ENCODE measurements at places on chromosomes 16 and 17. TPM values are rescaled to one million over a fixed set of nuclear protein-coding genes. Genes with fewer than 3 reads are reported as not detected.
A peak's percentile ranks its signal among the peaks of the same experiment; 100 is the strongest.

The ABCA8 gene
- 90.3 TPM for total RNA-seq

The USP43 gene
- not detected for total RNA-seq

- no peaks in the 10 kb centered on the region for H3K27me3 ChIP-seq
- no peak overlapping the region for H3K4me3 ChIP-seq
- peaks cover 10% of the 10 kb centered on the region for H3K4me1 ChIP-seq
- H3K27ac ChIP-seq, result no peak overlapping the region
Measured at GRCh38 chr16:2987833-2988232, 7.6 kb upstream of the PKMYT1 start.

DNA sequence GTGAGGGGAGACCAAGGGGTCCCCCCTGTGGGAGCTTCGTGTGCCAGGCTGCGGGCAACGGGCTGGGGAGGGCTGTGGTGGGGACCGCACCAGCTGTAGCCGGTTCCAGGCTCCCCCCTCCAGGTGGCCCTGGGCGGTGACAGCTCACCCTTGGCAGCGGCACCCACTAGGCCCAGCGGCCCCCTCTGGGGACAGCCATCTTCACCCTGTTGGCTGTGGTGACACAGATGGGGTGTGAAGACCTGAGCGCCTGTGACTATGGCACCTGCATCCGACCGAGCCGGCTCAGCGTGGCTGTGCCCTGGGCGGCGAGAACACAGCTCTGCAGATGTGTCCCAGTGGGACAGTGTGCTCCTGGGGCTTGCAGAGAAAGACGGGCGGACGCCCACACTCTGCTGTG lies 1.1 kb upstream of the C1QTNF8 start:
- H3K36me3 ChIP-seq, result no peaks in the 10 kb centered on the region
- H3K4me1 ChIP-seq, result peaks cover 23% of the 10 kb centered on the region
- H3K4me3 ChIP-seq, result no peak overlapping the region
- H3K27me3 ChIP-seq, result no peaks in the 10 kb centered on the region

DNA sequence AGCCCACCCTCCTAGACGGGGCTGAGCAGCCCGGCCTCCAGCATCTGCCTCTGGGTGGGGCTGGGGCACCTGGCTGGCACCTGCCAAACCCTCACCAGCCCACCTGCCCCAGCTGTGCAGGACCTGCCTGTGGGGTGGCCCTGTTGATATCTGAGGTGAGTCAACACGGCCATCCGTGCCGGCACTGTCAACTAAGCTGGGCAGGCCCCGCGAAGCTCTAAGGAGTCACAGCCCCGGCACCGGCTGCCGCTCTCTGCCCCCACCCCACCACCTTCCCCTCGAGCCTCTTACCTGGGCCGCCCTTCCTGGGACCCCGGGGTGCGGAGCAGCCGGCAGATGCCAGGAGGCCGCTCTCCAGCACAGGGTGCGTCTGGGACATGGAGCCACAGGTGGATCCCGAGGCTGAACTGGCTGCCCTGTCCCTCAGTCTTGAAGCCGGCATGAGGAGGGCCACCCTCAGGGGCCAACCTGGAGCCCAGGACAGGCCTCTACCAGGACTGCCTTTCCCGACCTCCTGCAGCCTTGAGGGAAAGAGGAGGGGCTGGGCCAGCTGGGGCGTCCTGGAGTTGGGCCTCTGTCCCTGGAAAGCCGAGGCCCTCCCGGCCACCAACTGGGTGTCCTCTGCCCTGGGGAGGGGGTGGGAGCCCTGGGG lies 515 bp downstream of the CBFA2T3 start:
- no peaks in the 10 kb centered on the region for H3K36me3 ChIP-seq
- H3K4me3 ChIP-seq, result peak overlapping the region; percentile 54
- DNase-seq, result no peak
- no peak overlapping the region for H3K27ac ChIP-seq
- H3K27me3 ChIP-seq, result peaks cover 4% of the 10 kb centered on the region

All from heart right ventricle (tissue), 16 donors.